ENCODE measurements at places on chromosomes 6 and 20.

DNA sequence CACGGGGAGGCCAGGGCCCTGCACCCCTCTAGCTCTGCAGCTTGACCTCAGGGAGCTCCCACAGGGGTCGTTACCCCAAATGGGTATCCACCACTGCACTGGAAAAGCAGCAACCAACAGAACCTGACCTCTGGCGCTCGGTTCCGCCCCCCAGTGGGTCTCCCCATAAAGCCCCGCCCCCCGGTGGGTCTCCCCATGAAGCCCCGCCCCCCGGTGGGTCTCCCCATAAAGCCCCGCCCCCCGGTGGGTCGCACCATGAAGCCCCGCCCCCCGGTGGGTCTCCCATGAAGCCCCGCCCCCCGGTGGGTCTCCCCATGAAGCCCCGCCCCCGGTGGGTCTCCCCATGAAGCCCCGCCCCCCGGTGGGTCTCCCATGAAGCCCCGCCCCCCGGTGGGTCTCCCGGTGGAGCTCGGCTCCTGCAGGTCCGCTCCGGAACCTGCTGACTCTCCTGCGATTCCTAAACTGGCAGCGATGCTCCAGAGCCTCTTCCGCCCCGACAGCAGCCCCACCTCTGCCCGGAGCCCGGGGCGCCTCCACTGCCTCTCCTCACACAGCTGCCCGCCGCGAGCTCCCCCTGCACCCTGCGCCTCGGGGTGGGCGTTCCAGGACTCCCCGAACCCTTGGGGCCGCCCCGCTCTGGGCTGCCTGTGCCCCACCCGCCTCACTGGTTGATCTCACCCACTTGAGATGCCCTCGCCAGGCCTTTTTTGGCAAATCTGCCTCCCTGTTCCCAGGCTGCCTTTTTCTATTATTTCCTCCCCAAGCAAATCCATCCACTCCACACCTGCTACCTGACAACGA, 12.1 kb downstream of the SLC2A4RG start:
- no peak for DNase-seq

- DNase-seq, result peak; percentile 68
Measured at GRCh38 chr6:56292505-56293181, 45.3 kb upstream of the COL21A1 start.

DNA sequence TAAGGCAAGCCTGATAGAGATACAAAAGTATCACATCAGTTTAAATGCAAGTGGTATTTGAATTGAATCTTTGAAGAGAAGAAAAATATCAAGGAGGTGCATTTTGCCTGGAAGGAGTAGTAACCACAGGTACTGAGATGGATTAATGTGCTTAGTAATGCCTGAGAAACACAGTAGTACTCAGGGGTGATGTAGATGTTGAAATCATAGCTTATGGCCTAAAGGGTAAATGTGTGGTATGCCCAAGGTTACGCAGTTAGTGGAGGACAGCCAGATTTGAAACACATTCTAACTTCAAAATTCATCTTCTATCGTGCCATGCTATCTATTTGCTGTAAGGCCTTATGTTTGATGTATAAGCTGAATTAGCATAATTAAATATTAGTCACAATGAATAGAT, 55.9 kb downstream of the STXBP5 start:
- no peak for DNase-seq

DNA sequence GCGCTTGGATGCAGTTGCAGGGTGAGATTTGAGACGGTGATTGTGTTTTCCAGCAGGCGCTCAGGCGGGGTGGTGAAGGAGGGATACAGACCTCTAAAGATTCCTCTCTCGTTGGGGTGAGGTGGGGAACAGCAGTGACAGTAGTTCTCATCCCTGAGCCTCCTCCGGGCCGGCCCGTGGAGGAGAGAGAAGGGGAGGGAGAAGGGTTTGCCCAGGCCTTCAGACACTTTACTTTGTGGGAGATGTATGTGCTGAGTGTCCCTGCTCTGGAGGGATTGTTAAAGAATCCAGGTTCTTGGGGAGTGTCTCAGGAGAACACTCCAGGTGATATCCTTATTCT, 41.0 kb downstream of the PSMB9 start:
- DNase-seq, result no peak

DNA sequence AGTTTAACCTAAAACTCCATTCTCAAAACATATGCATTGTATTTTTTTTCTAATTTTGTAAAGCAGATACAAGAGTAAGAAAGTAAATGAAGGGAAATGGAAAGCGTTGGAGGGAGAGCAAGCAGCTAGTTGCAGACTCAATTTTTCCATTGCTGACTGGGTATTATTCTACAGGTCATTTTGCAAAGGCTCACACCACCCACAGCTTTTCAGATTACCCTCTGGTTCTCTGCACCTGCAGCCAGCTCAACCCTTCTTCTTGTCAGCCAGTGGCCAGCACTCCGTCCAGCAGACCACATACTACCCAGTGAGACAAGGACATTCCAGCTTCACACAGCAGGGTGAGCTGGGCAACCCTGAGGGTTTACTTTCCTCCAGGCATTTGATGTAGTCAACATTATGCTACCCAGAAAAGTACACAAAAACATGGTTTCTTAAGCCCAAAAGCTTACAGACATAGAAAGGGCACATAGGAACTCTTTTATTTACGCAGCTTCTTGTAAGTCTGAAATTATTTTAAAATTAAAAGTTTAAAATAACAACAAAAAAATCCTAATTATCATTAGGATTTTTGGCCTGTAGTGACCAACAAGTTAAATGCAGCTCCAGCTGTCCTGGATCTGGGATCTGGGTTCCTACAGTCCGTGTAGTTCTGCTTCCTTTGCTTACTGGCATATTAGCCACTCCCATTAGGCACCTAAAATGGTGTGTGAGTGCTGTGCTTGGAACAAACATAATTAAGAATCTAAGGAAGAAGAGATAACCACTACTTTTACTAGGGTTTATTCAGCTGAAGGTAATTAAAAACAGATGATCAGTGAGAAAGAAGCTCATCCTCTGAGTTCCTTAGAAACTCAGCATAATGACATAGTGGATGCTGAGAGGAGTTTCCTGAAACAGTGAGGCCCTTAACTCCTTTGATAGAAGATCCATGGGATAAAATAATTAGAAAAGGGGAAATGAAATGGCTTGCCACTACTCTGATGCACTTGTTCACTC, 185.3 kb downstream of the PKHD1 start:
- no peak for DNase-seq

- DNase-seq, result no peak
Measured at GRCh38 chr6:125533710-125534397, 215.6 kb upstream of the HEY2 start.

GRCh38 chr20:18705910-18706309, 107.7 kb upstream of the SCP2D1 start:
- DNase-seq, result peak; percentile 40

- DNase-seq, result no peak
Measured at GRCh38 chr20:53448426-53448825, 145.2 kb downstream of the ZNF217 start.

DNA sequence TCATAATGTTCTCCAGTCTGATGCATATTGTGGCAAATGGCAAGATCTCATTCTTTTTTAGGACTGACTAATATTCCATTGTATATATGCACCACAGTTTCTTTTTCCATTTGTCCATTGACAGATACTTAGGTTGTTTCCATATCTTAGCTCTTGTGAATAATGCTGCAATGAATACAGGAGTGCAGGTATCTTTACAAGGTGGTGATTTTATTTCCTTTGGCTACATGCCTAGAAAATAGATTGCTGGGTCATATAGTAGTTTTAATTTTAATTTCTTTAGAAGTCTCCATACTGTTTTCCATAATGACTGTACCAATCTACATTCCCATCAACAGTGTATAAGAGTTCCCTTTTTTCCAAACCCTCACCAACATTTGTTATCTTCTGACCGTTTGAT, 97.5 kb downstream of the TRMT11 start:
- no peak for DNase-seq

DNA sequence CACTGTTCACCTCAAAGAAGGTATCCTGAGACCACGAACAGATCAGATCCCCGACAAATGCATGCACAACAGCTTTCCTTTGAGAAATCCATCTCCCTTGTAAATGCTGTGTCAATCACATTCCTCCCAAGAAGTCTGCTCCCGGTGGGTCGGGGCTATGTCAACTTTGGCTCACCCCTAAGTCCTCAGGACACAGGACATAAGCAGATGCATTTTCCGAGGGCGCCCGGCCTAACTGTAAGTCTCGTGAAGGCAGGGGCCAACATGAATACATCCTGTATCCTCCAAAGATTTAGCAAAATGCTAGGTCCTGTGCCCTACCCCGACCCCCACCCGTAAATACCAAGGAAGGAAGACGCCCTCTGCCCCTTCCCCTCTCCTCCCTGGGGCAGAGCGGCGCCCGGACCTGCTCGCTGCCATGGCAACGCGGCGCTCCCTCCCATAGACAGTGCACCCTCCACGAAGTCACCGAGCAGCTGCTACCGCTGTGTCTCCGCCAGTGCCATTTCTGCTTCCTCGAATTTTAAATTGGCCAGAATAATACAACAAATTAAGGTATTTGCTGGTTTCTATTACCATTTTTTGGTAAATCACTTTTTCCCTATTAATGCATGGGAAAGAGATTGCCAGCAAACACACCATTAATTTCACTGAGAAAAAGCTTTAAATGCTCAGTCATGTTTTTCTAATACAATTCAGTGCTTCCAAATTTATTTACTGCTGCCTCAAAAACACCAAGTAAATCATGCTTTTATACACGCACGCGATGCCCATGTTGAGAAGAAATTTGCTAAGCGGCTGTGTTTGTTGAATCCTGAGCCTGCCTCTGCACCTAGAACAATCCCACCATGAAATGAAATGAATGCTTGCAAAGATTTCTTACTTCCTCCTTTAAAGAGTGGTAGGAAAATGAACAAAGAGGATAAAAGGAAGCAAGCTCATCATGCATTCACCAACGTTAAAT, 100.6 kb downstream of the PCSK2 start:
- no peak for DNase-seq

GRCh38 chr20:21102603-21103311, 3.4 kb downstream of the LINC00237 start:
- DNase-seq, result no peak

DNA sequence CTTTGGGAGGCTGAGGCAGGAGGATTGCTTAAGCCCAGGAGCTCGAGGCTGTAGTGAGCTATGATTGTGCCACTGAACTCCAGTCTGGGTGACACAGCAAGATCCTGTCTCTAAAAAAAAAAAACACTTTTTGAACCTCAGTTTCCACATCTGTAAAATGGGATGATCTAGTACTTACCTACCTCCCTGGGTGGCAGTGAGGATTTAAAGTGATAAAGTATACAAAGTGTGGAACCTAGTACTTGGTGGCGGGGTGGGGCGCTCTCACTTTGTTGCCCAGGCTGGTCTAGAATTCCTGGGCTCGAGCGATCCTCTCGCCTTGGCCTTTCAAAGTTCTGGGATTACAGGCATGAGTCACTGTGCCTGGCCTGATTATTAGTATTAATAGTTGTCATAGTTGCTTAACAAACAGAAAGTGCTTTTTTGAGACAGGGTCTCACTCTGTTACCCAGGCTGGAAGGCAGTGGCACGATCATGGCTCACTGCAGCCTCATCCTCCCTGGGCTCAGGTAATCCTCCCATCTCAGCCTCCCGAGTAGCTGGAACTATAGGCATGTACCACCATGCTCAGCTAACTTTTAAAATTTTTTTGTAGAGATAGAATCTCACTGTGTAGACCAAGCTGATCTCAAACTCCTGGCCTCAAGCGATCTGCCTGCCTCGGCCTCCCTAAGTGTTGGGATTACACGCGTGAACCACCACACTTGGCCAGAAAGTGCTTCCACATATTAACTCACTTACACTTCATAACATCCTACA, 7.0 kb upstream of the PLTP start:
- DNase-seq, result no peak

DNA sequence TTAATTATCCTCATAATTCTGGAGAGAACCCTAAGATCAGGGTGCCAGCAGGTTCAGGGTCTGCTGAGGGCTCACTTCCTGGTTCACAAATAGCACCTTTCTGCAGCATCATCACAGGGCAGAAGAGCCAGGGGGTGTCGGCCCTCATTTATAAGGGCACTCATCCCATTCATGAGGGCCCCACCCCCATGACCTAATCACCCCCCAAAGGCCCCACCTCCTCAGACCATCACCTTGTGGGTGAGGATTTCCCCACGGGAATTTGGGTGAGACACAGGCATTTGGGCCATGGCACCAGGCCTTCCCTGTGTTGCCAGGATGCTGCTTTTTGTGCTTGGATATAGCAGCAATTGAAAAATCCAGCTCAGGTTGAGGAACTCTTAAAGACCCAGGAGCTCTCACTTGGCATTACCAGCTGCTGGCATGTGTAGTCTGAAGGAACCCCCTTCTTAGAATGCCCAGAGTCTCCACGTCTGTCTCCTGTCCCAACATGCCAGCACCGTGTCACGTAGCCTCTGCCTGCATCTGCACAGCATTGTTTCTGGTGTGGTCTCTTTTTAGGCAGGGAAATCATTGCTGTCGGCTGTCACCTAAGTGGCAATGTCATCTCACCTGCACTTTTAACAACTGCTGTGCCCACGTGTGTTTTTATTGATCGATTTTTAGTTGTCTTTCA, 71.5 kb downstream of the RPP40 start:
- no peak for DNase-seq

- DNase-seq, result peak; percentile 28
Measured at GRCh38 chr6:83536034-83536646, 23.8 kb downstream of the PRSS35 start.

DNA sequence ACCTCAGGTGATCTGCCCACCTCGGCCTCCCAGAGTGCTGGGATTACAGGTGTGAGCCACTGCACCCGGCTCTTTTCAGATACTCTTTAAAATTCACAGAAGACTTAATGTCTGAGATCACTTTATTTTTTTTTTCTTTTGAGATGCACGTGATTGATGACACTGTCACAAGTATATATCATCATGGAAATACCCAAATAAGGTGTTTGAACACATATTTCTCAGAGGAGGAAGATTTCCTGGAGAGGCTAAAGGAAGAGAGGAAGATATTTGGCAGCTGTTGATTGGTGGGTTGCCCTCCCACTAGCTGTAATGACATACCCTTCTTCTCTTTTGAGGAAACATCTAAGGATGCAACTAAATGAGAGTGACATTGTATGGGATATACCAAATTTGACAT, 225.9 kb upstream of the CITED2 start:
- DNase-seq, result no peak

- no peak for DNase-seq
Measured at GRCh38 chr20:23640671-23641667, 3.2 kb upstream of the CST3 start.

GRCh38 chr20:50520222-50520880, 10.2 kb downstream of the PTPN1 start:
- no peak for DNase-seq

DNA sequence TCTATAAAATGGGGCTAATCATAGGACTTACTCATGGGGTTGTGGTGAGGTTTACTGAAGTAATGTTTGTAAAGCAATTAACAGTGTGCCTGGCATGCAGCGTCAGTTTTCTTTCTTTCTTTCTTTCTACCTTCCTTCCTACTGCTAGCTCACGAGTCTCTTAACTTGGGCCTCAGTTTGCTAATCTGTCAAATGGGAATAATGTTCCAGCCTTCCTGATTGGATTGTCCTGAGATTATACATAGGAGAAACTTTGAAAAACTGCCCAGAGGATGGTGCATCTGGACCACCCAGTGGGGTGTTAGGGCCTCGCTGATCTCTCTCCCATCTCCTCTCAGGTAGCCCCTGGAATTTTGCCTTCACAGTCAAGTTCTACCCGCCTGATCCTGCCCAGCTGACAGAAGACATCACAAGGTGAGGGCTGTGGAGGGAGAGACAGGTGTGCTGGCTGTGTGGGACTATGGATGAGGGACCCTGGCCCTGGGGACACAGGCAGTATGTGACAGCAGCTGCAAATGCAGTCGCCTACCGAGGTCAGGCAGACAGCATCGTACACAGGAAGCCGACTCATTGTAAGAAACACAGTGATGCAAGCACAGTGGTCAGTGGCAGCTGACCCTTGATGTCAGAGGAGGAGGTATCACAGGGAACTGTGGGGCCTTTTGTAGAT, 27.5 kb downstream of the EPB41L1 start:
- DNase-seq, result peak; percentile 78

All from HCEC 1CT (cell line).